Stomach (tissue), 19 donors: ENCODE measurements at places on chromosomes 4 and X. TPM values are rescaled to one million over a fixed set of nuclear protein-coding genes. Genes with fewer than 3 reads are reported as not detected.

Gene ZNF157
- total RNA-seq = not detected

- H3K36me3 ChIP-seq = no peaks in the 10 kb centered on the region
- H3K4me1 ChIP-seq = no peaks in the 10 kb centered on the region
- no peak overlapping the region for H3K4me3 ChIP-seq
- H3K27me3 ChIP-seq = no peaks in the 10 kb centered on the region
These were observed 521.7 kb downstream of the PPARGC1A start for GRCh38 chr4:23368081-23368697.

Gene SHISA3
- total RNA-seq = 1.2 TPM

GRCh38 chrX:53048169-53049126 is at the start of gene GPR173:
GPR173 (plus strand) TSS chrX:53048789; CDS start chrX:53076622, 27,833 bp downstream.
- H3K27me3 ChIP-seq = peaks cover 15% of the 10 kb centered on the region
- H3K4me3 ChIP-seq = peak within 1 kb of the TSS; percentile 42
- no peaks in the 10 kb centered on the region for H3K36me3 ChIP-seq
- H3K27ac ChIP-seq = no peak within 1 kb of the TSS
- peak; percentile 78 for DNase-seq

DNA sequence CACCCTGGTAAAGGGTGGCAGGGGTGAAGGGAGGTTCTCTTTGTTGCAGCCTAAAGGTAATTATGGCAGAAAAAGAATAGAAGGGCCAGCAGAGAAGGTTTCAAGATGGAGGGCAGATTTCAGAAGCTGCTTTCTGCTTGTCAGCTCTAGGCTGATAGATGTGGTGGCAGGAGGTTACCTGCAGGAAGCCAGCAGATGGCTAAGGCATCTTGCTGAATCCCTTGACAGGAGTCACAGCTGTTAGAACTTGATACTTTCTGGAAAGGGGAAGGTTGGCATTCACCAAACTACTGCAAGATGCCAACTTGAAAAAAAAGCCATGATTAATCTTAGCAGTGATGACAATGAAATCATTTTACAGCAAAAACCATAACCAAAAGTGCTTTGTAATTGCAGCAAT is 69.5 kb upstream of the CBLL2 start:
- H3K36me3 ChIP-seq = no peaks in the 10 kb centered on the region
- no peak overlapping the region for H3K27ac ChIP-seq
- no peak for DNase-seq
- H3K4me1 ChIP-seq = no peaks in the 10 kb centered on the region

DNA sequence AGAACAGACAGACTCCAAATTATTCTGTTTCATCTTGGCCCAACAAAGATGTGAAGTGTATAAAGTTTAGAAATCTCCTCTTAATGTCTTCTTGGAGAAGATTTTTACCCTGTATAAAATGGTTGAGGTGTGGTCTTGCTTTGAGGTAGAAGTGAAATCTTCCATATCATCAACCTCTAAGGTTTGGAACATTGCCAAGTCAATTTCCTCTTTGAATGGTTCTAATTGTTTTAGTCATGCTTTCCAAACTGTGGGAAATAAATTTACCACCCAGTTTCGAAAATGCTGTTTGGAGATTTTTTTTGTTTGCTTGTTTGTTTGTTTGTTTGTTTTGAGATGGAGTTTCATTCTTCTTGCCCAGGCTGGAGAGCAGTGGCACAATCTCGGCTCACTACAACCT is 174.1 kb upstream of the ADAMTS3 start:
- H3K27me3 ChIP-seq = no peaks in the 10 kb centered on the region
- no peak overlapping the region for H3K4me3 ChIP-seq
- no peak for DNase-seq
- H3K27ac ChIP-seq = no peak overlapping the region

Gene NXF2
- total RNA-seq = not detected

GRCh38 chrX:9390693-9391368 is 74.0 kb upstream of the TBL1X start:
- H3K4me1 ChIP-seq = no peaks in the 10 kb centered on the region
- H3K27ac ChIP-seq = no peak overlapping the region
- no peak overlapping the region for H3K4me3 ChIP-seq
- H3K27me3 ChIP-seq = no peaks in the 10 kb centered on the region

- no peaks in the 10 kb centered on the region for H3K36me3 ChIP-seq
- DNase-seq = no peak
- no peak overlapping the region for H3K4me3 ChIP-seq
- H3K27ac ChIP-seq = no peak overlapping the region
- H3K27me3 ChIP-seq = no peaks in the 10 kb centered on the region
These were observed 307.7 kb upstream of the DDX53 start for GRCh38 chrX:22691966-22692565.

DNA sequence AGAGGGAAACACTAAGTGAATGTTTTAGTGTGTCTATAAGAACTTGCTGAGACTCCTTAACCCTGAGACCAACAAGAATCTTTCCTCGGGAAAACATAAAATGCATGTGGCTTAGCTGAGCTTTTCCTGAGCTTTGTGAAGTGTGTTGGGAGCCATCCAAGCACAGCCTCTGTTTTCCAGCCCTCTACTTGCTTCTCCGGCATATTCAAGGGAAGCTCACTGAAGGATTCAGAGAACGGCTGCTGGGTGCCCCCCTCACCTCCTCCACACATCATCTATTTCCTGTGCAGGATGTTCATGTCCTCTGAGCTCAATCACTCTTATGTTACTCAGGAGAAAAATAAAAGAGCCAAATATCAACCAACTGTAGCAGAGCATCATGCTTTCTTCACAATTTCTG is 492.1 kb downstream of the IL15 start:
- no peaks in the 10 kb centered on the region for H3K27me3 ChIP-seq
- peak overlapping the region; percentile 60 for H3K27ac ChIP-seq
- no peak overlapping the region for H3K4me3 ChIP-seq
- peaks cover 4% of the 10 kb centered on the region for H3K4me1 ChIP-seq
- DNase-seq = no peak

Gene BEX5
- not detected for total RNA-seq
